SJCRH30 (cell line): ENCODE measurements at places on chromosomes 12 and 14.

GRCh38 chr12:107929436-107929835 is 154.9 kb downstream of the ASCL4 start:
- peak; percentile 28 for DNase-seq

- no peak for DNase-seq
Observed at GRCh38 chr12:91836696-91837095, 308.9 kb downstream of the BTG1 start.

DNA sequence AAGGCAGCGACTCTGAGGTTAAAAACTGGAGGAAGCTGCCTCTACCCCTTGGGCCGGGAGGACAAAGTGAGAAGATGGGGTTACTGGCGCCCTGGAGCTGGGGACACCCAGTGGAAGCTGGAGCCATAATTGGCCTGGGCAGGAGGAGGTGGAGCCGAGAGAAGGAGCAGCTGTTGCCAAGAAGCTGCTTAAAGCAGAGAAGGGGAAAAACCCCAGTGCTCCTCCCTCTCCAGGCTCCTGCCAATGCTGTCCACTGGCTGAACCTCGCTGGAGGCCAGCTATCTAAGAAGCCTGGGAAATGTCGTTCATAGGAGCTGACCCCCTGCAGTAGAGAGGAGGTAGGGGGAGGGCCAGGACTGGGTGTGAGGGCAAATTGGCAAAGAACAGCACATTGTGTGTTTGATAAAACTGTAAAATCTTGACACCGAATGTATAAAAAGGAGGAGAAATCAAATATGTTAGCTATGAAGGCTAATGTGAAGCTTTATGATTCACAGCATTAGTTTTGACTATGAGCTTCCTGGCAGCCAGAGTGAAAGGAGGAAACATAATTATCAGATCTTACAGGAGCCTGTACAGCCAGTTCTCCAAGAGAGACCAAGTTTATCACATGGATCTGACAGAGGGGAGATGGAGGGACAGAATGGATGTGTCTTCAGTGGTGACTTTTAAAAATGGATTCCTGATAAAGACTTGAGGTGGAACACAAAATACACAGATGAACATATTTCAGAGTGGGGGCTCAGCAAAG is 9.5 kb downstream of the HHIPL1 start:
- peak; percentile 72 for DNase-seq

DNA sequence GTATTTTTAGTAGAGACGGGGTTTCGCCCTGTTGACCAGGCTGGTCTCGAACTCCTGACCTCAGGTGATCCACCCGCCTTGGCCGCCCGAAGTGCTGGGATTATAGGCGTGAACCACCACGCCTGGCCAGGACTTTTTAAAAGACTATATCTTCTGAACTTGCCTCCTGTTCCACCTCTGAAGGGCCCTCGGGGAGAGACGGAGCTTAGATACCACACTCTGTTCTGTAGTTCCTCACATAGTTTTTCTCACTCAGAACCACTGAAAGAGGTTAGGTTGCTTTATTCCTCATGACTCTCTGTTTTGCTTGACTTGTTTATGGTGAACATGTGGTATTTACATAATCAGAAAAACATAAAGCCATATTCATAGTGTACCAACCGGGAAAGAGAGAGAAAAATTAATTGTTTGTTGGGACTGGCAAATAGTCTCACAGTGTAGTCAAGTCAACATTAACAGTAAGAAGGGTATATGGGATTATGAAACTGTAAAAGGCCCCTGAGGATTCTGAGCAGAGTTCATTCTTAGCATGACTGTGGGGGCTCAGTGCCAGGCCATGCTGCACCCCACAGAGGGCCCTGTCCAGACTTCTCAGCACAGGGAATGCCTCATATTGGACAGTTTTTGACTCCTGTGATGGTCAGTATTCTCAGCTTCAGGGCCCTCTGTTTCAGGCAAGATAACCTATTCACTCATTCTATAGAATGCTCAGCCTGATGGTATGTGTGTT is 342.3 kb downstream of the ZFP36L1 start:
- DNase-seq: no peak

GRCh38 chr14:19729763-19730162 is 13.6 kb upstream of the OR4Q3 start:
- no peak for DNase-seq

GRCh38 chr12:1646569-1647284 is 17.7 kb downstream of the WNT5B start:
- no peak for DNase-seq

DNA sequence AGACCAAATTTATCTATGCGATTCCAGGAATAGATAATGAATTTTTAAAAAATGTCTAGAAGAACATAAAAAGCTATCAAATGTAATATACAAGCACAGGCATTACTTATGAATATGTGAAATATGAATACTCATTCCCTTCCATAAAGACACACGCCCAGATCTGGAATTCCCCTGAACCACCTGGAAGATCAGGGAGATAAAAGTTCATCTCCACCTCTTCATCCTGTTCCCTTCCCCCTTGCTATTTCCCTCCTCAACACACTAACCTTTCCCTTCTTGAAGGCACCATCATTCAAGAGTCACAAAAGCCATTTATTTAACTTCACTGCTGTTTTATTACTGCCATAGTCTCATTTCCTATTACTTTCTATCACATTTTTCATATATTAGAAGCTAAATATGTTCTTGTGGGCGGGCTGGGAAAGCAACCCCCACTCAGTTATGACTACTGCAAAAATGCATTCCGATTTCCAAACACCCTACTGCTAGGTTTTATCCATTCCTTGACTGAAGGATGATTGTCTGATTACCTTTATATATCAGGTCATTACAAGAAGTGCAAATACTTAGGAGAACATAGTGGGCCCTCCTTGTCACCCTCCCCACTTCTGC is 16.1 kb downstream of the FGD6 start:
- DNase-seq: no peak

DNA sequence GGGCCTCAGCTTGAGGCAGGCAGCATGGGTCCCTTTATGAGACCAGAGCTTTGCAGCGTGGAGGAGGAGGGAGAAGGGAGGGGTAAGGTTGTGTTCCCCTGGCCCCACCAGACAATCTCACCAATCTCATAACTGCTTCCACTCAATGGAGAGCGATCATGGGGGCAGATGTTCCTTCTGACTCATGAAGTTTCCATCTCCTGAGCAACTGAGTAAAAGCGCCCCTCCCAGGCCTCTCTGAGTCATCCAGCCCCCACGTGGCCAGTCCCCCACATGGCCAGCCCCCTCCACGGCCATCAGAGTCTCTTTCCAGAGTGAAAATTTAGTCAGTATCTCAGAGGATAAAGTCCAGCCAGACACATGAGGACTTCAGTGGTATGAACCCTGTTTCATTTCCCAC is 39.2 kb upstream of the PLXNC1 start:
- peak; percentile 9 for DNase-seq

- DNase-seq: no peak
Observed at GRCh38 chr12:131927110-131928079, 1.7 kb upstream of the PUS1 start.
